Hair follicular keratinocyte (primary cell): ENCODE measurements at places on chromosomes 5 and 9. TPM values are rescaled to one million over a fixed set of nuclear protein-coding genes. Genes with fewer than 3 reads are reported as not detected.

Gene CRB2
- total RNA-seq, result not detected in 2 replicates

Gene PLPP7
- total RNA-seq, result 0.08 and 0.23 TPM in 2 replicates

Gene RGS7BP
- total RNA-seq, result not detected in 2 replicates

Gene PTGR1
- total RNA-seq, result 53.1 and 57.5 TPM in 2 replicates

Gene GDNF
- total RNA-seq, result 0.04 TPM in 1 of 2 replicates, not detected in the other

Gene SPATA31E1
- total RNA-seq, result not detected in 2 replicates

Gene SPOUT1
- total RNA-seq, result 14.2 and 34.4 TPM in 2 replicates

Gene MARCOL
- total RNA-seq, result not detected in 2 replicates

Gene DELE1
- 35.3 and 41.5 TPM in 2 replicates for total RNA-seq

Gene IFNA2
- not detected in 2 replicates for total RNA-seq

Gene NMUR2
- total RNA-seq, result not detected in 2 replicates

Gene RAPGEF1
- total RNA-seq, result 25.7 and 34.2 TPM in 2 replicates

Gene NEUROG1
- not detected in 2 replicates for total RNA-seq

Gene MINAR2
- total RNA-seq, result not detected in 2 replicates

Gene GGTA1
- not detected in 2 replicates for total RNA-seq

Gene TICAM2
- total RNA-seq, result 0.47 and 1.4 TPM in 2 replicates

Gene SH3TC2
- 6.8 and 12.1 TPM in 2 replicates for total RNA-seq

Gene POLR3G
- 14.4 and 32.8 TPM in 2 replicates for total RNA-seq

Gene TMEM232
- total RNA-seq, result 0.08 TPM in 1 of 2 replicates, not detected in the other

Gene PCDHGC4
- 0.19 and 0.31 TPM in 2 replicates for total RNA-seq

Gene CXCL14
- 7.6 and 15.5 TPM in 2 replicates for total RNA-seq

Gene DBH
- not detected in 2 replicates for total RNA-seq

Gene MED10
- total RNA-seq, result 36.5 and 36.6 TPM in 2 replicates

Gene PCDHB13
- total RNA-seq, result not detected in 2 replicates

Gene MLANA
- not detected in 2 replicates for total RNA-seq

Gene CARTPT
- not detected in 2 replicates for total RNA-seq

Gene MEIKIN
- not detected in 2 replicates for total RNA-seq

Gene FGF18
- total RNA-seq, result not detected in 2 replicates

Gene ADGRD2
- total RNA-seq, result 0.11 TPM in 1 of 2 replicates, not detected in the other

Gene ZCCHC7
- total RNA-seq, result 14.1 and 15.1 TPM in 2 replicates

Gene LCN15
- not detected in 2 replicates for total RNA-seq

Gene CCDC152
- 4.5 and 5.3 TPM in 2 replicates for total RNA-seq
